HS-27A (cell line): ENCODE measurements at places on chromosomes 6 and 20.

GRCh38 chr20:9022376-9022775 lies 46.5 kb upstream of the PLCB4 start:
- DNase-seq = no peak

DNA sequence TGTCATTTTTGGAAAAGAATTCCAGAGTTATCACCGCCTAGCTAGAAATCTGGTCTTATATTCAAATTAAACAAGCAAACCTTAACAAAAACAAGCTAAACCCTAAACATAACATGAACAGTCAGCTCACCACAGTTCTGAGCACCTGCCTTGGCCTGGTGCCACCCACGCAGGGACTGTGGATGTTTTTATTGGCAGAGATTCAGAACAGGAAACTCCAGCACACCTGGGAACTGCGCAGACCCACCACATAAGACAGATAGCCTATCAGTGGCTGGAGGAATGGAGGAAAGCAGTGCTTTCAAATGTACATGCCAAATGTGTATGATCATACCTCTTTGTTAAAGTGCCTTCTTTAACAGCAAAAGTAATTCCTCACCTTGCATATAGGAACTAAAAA lies 8.9 kb downstream of the SLC16A10 start:
- no peak for DNase-seq

DNA sequence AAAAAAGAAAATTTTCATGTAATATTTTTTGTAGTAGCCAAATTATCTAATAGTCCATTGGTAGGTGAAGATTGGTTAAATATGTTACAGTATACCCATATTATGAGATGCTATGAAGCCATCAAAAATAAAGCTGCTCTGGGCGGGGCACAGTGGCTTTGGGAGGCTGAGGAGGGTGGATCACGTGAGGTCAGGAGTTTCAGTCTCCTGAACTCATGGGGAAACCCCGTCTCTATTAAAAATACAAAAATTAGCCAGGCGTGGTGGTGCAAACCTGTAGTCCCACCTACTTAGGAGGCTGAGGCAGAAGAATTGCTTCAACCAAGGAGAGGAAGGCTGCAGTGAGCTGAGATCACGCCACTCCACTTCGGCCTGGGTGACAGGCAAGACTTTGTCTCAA lies 360.5 kb downstream of the KIF16B start:
- DNase-seq = no peak

DNA sequence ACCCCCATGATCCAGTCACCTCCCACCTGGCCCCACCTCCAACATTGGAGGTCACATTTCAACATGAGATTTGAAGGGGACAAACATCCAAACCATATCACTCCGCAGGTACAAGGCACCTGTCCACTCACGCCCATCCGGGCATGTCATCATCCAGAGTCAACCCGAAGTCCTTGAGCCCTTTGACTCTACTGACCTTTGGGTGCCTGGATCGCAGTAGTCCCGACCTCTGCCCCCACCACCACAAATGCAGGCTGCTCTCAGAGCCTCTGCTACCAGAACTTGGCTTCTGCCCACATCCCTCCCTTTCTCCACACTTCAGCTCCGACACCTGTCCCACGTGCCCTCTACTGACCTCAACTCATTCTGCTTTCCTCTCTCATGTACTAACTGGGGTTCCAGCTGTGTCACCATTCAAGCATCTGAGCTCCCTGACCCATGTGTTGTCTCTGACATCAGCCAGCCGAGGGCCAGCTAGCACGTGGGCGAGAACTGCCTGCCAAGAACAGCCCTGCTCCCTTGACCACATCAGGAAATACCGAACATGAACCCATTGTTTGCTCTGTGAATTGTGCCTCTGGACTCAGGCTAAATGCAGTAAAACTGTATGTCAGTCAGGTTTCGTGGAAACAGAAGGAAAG lies 498.3 kb upstream of the SULF2 start:
- DNase-seq = peak; percentile 59

GRCh38 chr6:165365371-165365770 lies 56.0 kb upstream of the C6orf118 start:
- DNase-seq = no peak

- DNase-seq = no peak
Measured at GRCh38 chr6:160837146-160837545, 135.1 kb downstream of the PLG start.

DNA sequence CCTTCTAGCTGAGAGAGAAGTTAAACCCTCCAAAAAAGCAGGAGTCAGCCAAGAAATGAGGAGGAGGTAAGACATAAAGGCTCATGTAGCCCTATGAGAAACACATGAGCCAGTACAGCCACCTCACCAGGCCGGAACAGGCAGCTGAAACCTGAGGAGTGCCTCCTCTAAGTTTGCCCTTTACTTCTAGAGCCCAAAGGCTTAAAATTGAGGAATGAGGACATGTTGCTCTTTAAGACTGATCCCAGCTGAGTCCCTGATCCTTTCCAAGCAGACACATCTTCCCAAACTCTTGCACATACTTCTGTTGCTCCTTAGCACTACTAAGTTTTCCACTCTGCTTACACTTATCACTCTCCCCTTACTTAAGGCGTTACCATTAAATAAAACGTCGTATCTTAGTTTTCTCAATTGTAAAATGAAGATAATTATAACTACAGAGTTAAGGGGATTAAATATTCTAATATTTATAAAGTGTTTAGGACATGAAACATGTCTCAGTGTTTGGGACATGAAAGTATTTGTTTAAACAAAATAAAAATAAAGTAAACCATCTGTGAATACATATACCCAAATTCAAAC lies 124.0 kb downstream of the OGFRL1 start:
- DNase-seq = no peak

- DNase-seq = no peak
Measured at GRCh38 chr6:161523362-161523761, 249.5 kb upstream of the AGPAT4 start.

DNA sequence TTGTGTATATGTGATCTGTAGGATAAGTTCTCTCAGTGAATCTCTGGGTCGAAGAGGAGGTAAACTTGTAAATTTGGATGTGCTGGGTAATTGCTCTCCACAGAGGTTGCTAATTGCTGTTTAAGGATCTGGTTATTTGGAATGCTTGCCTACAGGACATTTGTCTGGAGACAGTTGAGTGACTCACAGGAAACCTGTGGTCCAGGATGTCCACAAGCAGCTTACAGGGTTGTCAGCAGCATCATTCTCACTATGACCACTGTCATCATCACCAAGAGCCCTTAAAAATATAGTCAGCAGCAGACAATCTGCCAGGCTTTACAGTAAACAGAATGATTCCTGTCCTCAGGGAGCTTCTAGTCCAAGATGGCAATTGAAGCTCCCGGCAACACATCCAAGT lies 31.2 kb upstream of the KCNK5 start:
- no peak for DNase-seq

GRCh38 chr20:38601216-38602184 lies at the start of gene ARHGAP40:
Gene ARHGAP40 (plus strand): TSS chr20:38601809.
- no peak for DNase-seq

DNA sequence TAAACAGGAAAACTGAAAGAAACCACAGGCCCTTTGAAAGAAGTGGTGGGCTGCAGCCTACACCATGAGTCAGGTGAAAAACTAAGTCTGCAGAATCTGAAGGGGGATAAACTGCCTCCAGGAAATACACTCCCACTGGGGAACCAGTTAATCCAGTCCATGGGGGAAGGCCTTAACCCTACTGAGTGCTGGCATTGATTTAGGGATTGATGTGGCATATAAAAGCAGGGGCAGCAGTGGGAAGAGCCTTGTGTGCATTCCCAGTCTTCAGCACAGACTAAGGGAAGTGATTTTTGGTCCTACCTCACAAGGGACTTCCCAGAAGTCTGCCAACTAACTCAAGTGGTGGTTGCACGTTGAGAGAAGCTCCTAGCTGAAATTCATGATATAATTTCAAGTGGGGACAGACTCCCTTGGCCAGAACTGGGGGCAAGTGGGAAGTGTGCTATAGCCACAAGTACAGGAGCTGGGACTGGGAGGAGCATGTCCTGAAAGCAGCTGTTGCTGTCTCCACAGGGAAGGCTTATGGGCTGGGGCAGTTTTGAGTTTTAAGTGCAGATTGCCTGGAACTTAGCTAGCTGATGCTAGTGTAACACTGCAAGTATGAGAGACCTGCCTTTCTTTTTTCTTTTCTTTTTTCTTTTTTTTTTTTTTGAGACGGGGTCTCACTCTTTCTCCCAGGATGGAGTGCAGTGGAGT lies 31.2 kb downstream of the CITED2 start:
- no peak for DNase-seq

DNA sequence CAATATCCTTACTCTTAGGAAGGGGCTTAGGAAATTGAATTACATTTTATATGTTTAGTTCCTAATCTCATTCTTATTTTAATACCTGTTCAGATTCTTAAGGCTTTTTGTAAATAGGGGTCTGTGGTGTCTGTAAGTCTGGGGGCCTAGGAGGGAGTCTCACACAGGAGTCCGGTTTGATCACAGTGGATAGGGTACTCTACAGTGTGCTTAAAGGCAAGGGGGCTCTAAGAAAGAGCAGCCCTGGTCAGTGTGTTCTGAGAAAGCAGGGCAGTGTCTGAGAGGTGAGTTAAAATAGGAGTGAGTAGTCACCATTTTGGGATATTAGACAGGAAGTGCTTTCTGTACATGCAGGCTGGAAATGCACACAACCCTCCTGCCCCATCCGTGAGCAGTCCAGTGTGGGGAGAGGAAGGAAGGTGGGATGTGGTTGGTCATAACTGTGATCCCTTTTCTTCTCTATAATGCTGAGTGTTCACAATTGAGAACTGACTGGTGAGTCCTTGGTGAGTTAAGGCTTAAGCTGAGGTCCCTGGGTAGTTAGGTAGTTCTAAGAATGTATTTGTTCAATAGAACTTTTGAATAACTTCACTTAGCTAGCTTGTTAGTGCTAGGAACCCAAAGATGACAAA lies 50.0 kb downstream of the CDKAL1 start:
- DNase-seq = no peak

DNA sequence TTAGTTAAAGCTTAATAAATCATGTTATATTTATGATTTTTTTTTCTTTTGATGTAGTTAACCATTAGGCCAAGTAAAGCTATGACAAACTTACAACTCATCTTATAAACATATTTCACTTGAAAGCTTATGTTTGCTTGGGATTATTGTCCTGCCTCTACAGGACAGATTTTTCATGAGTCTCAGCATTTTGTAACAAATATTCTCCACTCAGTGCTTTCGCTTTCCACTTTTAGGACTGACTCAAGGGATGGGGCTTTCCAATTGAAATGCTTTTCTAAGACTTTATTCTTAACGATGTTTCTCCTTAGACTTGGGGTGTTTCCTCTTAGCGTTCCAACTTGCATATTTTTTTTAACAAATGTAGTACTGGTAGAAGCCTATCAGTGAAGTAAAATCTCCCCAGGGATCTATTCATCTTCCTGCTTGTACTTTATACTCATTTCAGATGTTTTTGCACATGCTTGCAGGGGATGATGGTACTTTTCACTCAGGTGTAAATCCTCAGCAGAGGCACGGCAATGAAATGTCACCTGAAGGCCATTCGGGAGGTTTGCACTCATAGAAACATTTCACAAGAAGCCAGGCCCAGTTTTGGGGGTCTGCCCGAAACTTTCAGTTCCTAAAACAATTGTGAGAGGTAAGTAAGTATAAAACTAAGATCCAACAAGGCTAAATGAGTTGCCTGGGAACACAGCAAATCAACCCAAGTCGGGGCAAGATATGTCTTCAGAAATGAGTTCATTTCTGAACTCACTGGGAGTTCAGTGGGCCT lies 298.1 kb upstream of the FOXQ1 start:
- DNase-seq = no peak

DNA sequence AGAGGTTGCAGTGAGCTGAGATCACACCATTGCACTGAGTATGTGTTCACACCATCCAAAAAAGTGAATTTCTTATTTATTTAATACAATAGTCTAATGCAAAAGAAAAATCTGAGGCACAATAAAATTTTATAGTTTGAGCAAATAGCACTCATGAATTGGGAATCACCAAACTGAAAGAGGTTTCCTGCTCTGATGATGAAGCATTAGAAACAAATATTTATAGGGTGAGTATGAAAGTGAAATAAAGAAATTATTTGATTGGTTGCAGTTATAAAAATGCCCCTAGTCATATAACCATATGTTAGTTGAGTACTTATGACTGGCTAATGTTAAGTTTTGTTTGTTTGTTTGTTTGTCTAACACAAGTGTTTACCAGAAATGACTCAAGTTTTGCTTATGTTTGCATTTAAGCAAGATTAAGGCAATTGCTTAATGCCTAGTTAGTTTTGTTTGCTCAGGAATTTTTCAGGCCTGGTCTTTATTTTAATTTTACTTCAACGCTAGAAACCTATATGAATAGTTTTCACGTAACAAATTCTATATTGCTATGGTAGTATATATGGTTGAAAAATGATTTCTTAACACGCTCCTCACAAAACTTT lies 151.5 kb upstream of the FAM83B start:
- DNase-seq = no peak

- no peak for DNase-seq
Measured at GRCh38 chr6:154622618-154623336, 110.4 kb upstream of the SCAF8 start.

GRCh38 chr6:100464903-100465700 lies at the start of gene SIM1:
Gene SIM1 (minus strand): TSS chr6:100464921. CDS start chr6:100463468, 1,453 bp downstream.
- DNase-seq = peak; percentile 68

GRCh38 chr6:44855562-44856411 lies 468.3 kb downstream of the CDC5L start:
- DNase-seq = no peak

DNA sequence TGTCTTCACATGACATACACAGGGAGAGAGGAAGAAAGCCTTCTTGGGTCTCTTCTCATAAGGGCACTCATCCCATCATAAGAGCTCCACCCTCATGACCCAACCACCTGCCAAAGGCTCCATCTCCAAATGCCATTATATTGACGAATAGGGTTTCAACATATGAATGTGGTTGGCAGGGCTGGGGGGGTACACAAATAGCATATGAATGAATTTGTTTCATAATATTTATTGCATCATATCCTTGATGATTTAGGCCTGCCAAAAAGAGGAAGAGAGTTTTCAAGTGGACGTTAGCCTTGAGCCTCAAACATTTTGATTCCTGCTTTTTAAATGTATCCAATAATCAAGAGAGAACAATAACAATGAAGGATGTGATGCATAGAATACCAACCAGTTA lies 26.2 kb upstream of the OPRM1 start:
- DNase-seq = no peak

- DNase-seq = no peak
Measured at GRCh38 chr6:44034931-44035345, 92.3 kb downstream of the MRPL14 start.
